ENCODE measurements at places on chromosomes 7 and 10.
A peak's percentile ranks its signal among the peaks of the same experiment; 100 is the strongest.

DNA sequence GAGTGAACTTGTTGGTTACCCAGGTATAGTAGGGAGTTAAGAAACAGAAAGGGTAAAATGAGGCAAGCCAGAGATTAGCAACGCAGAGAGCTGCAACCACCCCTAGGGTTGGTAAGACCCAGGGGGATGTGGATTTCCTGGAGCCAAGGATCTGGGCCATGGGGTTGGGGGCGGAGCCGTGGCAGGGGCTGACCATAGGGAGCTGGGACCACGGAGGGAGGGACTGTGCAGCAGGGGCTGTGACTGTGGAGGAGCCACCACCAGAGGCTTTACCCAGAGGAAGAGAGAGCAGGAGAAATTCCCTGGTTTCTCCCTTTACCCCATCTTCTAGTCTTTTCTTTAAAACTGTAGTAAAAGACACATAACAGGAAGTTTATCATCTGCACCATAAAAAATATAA, 58.6 kb upstream of the BAIAP2L1 start:
- DNase-seq, result no peak

- no peak for DNase-seq
These were observed 459.9 kb downstream of the GALNT17 start for GRCh38 chr7:71591876-71592275.

- no peak for DNase-seq
These were observed 183.9 kb downstream of the HECW1 start for GRCh38 chr7:43296306-43296705.

GRCh38 chr7:41754046-41754445, 51.2 kb upstream of the INHBA start:
- DNase-seq, result no peak

DNA sequence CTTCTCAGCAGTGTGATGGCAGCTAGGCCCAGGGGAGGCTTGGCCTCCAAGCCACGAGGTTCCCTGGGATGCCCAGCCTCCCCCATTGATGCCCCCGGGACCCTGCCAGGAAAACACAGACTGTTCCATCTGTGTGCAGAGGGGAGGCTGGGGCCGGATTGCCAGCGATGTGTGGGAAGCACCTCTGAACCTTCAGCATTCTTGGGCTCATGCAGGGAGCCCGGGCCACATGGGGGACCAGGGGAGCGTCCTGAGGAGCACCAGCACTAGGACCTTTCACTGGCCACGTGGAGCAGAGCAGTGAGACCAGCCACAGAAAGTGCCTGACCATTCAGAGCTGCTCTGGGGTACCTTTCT, 2.6 kb downstream of the IMPDH1 start:
- DNase-seq, result no peak

GRCh38 chr7:123410273-123410904, 124.0 kb downstream of the IQUB start:
- DNase-seq, result peak; percentile 70

- no peak for DNase-seq
These were observed at the start of gene CHN2 for GRCh38 chr7:29194594-29195427. TSS of gene CHN2 (plus strand) at chr7:29194775.

GRCh38 chr10:35153716-35154115, 27.1 kb downstream of the CREM start:
- DNase-seq, result no peak

- DNase-seq, result no peak
These were observed at the start of gene CACNB2 for GRCh38 chr10:18140149-18140956. TSS of gene CACNB2 (plus strand) at chr10:18140424.

DNA sequence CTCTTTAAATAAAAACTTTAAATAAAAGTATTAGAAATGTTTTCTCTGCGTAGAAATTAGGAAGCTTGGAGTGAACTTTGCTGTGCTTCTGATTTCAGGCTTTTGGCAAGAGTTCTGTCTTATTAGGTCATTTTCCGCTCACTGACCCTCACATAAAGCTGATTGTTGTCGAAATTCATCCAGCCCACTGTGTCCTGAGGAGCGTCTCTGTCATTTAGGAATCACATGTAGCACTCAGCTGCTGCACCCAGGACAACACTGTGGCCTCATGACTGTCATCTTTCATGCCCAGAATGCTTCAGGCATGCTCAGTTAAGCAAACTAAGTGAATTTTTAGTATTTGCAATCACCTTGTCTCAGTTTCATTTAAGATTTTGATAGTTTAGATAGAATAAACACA, 57.8 kb upstream of the MSRB2 start:
- no peak for DNase-seq

DNA sequence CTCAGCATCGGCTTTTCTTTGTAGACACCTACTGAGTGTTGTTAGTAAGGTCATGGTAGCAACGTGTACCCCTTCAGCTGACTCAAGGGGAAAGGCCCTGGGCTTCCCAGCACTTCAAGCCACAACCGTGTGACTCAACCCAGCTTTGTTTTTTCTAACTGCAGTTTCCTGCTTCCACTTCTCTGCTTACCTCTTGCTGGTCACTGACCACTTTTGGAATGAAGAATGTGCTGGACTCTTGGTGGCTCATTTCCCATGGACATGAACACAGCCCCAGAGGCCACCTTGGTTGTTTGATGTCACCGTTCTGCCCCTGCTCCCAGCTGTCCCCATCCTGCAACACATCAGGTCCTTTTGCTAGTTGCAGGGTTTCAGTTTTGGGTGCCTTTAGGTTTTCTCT, 69.5 kb upstream of the ZNF438 start:
- peak; percentile 80 for DNase-seq

GRCh38 chr10:27242951-27243551, 2.5 kb upstream of the ACBD5 start:
- DNase-seq, result no peak

DNA sequence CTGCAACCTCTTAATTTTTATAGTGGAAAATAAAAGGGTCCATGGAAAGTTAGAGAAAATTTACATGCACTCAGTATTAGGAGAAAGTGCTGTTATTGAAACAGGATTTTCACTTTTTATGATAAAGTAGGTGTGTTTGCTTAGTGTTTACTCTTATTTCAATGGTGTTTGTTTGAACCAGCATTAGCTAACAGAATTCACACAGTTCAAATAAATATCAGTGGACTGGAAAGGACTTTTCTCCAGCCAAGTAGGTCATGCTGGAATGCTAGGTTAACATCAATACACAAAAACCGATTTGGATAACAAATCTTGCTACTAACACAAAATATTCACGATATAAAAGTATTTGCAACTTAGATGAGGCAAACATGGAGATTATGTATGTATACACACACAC, 49.4 kb upstream of the BET1 start:
- DNase-seq, result no peak

DNA sequence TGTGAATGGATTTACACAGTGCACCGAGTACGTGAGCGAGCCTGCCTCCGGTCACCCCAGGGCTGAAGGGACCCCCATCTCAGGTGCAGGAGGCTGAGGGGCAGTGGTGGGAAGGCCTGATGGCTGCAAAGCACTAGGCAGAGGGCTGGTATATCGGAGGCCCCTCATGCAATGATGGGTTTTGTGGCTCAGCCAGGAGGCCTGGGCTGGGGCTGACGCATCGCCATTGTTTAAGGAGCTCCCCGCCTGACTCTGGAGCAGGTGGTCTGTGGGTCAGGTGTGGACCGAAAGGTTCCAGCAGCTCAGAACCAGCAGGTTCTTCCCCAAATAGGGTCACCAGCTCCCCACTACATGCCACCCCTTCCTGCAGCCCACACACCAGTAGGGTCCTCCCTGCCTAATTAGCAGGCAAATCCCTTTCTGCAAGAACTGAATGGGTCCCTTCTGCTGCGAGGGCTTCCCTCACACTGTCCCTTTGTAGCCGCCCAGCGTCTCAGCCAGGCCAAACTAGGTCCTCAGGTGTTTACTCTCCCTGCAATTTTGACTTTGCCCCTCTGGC, 33.0 kb downstream of the OAT start:
- no peak for DNase-seq

GRCh38 chr7:72015136-72015535, 397.0 kb downstream of the CALN1 start:
- DNase-seq, result no peak

GRCh38 chr10:42150428-42151061, 487.8 kb downstream of the ZNF33B start:
- DNase-seq, result no peak

- DNase-seq, result no peak
These were observed 191.3 kb upstream of the PTPRZ1 start for GRCh38 chr7:121681700-121682099.

GRCh38 chr7:19351341-19352304, 206.4 kb upstream of the FERD3L start:
- no peak for DNase-seq

DNA sequence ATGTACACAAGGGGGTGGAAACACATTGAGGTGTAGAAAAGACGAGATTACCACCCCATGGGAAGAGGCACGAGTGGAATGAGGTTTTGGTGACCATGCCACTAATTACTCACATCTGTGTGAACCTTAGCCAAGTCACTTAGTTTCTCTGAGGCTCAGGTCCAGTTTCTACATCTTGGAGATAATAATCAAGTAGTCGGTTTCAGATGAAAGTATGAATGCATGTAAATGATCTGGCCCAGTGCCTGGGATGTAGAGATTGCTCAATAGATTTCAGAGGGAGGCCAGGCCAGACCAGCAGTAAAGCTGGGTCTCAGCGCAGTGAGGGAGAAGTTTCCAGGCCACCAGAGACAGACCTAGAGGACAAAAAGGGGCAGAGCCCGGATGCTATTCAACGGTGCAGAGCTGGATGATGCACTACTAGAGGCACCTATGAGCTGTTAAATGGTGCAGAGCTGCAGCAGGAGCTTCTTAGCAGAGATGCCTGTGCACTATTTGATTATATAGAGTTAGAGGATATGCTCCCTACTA, 725.1 kb downstream of the GRID1 start:
- DNase-seq, result no peak

GRCh38 chr10:16913266-16913665, 96.0 kb upstream of the RSU1 start:
- DNase-seq, result no peak

DNA sequence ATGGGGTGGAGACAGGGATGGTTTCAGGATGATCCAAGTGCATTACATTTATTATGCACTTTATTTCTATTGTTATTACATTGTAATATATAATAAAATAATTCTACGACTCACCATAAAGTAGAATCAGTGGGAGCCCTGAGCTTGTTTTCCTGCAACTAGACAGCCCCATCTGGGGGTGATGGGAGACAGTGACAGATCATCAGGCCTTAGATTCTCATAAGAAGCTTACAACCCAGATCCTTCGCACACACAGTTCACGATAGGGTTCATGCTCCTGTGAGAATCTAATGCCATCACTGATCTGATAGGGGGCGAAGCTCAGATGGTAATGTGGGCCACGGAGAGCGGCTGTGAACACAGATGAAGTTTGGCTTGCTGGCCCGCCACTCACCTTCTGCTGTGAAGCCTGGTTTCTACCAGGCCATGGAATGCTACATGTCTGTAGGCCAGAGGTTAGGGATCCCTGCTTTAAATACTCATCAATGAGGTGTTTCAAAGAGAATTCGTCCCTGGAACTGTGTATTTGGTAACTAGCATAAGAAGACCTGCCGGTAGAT, 21.2 kb upstream of the PRKCQ start:
- DNase-seq, result no peak

- no peak for DNase-seq
These were observed 19.1 kb downstream of the PLPP4 start for GRCh38 chr10:120475844-120476791.

DNA sequence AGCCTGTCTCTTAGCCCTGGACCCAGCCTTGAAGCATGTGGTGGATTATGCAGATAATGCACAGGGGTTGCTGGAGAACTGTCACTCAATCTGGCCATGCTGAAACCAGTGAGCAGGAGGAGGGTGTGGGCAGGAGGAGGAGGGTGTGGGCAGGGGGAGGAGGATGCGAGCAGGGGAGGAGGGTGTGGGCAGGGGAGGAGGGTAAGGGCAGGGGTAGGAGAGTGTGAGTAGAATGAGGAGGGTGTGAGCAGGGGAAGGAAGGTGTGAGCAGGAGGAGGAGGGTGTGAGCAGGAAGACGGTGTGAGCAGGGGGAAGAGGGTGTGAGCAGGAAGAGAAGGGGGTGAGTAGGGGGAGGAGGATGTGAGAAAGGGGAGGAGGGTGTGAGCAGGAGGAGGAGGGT, 18.8 kb downstream of the CAMK2B start:
- DNase-seq, result no peak

GRCh38 chr7:122262246-122262645, 42.3 kb downstream of the FEZF1 start:
- DNase-seq, result no peak

- no peak for DNase-seq
These were observed 154.2 kb downstream of the ARHGAP12 start for GRCh38 chr10:31774299-31774900.

DNA sequence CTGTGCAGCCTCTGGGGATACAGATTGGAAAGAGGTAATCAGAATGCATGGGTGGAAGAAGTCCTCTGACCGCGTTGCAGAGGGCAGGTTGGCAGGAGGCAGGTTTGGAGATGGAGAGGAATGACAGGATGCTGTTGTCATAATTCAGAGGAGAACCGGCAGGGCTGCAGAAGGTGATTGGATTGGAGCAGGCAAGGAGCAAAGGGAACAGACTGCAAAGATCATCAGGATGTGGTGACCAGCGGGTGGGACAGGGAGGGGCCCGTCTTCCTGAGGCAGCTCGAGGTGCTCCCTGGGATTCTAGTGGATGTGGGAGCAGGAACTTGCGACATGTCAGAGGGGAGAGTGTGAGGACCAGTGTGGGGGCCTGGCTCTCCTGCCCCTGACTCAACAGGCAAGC, 78.5 kb upstream of the PPIF start:
- no peak for DNase-seq

- DNase-seq, result no peak
These were observed 12.6 kb upstream of the PRRT4 start for GRCh38 chr7:128374041-128374440.

DNA sequence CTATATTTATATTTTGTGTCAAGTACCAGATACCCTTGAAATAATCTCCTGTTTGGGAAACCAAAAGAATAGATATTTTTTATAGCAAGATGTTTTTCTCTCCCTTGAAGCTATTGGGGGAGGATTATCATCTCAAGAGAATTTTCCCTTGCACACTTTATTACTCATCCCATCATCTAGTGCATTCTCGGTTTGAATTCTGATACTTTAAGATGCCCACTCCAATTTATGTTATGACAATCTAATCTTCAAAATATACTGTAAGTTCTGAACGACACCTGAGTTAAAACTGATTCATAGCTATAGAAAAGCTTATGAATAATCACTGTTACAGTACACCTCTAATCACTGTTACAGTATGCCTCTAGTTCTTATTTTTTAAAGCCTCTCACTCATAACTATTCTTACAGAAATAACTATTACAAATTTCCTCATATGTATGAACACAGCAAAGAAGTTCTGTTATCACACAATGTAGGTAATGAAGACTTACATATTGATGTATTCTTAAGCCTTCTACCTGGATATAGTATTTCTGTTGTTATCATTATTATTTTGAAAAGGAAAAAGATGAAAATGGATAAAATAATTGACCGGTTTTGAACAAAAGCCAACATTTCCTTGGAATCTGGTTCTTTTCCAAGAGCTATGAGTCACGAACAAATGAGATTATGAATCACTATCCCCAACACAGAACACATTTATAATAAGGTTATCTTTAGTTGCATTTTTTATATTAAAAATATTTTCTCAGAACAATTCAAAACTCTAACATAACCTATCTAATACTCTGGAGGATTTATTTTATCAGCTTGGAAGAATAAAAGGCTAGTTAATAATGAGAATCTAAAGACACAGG, 72.3 kb upstream of the FAM13C start:
- no peak for DNase-seq
